ENCODE measurements at places on chromosomes 4 and X.

- no peak for DNase-seq
Observed at GRCh38 chr4:102322736-102323135, 22.5 kb downstream of the SLC39A8 start.

DNA sequence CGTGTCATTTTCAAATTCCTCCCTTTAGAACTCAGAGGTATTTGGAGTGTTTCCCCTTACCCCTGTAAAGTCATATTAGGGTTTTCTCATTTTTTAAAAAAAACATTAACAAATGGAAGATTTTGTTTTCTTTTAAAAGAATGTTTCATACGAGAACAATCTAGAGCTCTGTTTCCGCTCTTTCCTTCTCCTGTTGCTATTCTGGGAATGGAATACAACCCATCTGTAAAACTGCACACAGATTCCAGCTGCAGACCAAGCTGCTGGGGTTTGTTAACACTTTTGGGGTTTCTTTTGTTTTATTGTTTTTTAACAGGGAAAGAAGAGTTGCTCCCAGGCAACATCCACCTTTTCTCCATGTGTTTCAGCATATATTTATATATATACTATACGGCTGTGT, 61.3 kb downstream of the HCCS start:
- DNase-seq = no peak

DNA sequence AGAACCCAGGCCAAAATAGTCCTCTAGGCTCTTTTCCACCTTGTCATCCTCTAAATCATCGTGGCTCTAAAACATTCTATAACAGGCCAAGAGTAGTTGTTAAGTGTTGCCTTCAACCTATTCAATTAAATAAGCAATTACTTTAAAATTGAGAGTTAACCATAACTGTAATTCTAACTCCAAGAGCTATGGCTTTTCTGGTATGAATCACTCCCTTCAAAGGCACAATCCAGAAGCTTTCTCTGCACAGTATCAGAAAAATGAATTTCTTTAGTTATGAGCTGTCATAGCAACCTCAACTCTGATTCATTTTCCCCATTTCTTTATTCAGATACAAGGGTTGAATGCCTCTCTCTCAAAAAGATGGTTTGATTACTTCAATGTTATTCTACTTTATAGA, 21.7 kb downstream of the INPP4B start:
- no peak for DNase-seq

GRCh38 chrX:127259742-127260141, 440.2 kb downstream of the PRR32 start:
- no peak for DNase-seq

DNA sequence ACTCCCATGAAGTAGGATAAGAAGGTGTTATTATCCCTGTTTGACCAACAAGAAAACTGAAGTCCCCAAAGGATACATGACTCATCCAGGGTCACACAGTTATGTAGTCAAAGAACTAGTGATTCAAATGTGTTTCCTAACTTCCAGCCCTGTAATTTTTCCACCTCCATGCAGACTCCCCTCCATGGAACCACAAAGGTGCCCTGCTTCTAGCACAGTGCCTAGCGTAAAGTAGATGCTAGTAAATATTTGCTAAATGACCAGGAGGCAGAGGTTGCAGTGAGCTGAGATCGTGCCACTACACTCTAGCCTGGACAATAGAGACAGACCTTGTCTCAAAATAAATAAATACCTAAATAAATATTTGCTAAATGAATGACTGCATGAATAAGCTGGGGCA, 55.8 kb downstream of the FRMPD3 start:
- DNase-seq = no peak

DNA sequence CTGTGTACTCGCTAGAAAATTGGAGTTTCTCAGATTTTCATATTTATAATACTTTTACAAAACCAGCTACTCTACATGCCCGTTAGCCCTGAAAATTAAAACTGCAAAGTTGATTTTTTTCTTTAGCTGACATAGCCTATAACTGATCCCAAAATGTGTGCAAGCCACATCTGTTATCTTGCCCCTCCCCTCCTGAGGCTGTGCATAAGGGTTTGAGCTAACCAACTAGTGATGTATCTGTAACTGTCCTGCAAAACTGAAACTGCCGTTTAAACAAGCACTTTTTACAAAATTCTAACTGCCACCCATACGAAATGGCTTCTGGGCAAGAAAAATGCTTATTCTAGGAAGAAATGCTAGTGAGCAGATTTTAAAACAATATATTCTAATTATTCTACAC, 59.1 kb downstream of the EDNRA start:
- DNase-seq = no peak

DNA sequence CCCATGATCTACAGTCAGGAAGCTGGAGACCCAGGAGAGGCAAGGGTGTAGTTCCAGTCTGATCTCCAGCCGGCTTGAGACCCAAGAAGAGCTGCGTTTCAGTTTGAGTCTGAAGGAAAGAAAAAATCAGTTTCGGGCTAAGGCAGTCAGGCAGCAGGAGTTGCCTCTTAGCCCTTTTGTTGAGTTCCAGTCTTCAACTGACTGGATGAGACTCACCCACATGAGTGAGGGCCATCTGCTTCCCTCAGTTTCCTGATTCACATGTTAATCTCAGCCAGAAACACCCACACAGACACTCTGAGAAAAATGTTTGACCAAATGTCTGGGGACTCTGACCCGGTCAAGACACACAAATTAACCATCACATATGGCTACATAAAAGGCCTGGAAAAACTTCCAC, 73.6 kb upstream of the ELOVL6 start:
- DNase-seq = no peak

DNA sequence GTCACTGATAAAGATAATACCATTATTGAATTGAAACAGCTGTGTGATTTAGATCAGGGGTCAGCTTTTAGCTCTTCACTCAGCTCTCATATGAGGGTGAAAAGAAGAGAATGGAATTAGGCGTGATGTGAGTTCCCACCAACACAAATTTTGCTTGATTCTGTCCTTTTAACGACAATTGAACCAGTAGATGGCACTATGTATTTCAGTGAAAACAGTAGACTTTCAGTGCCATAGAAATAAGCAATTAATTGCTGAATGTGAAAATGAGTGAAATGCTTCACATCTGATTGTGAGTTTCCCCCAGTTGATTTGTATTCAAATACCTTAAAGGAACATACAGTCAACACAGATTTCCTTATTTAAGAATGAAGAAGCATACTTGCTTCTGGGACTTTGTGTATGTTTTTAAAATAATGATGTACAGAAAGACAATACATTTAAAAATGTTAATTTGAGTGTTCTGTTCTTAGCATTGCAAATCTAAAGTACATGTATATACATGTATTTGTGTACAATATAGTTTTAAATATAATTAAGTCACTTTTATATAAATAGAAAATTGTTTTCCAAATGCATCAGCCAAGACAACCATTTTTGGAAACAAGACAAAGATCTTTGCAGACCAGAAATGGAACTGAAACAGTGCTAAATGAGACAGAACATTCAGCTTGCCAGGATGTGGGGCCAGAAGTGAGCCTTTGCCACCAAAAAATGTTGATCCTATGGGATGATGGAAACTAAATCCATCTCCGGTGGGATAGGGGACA, 178.8 kb downstream of the SNCA start:
- no peak for DNase-seq

Data from activated gamma-delta T cell treated with Interleukin-2 at 50 U/mL for 16 hours (primary cell).